ENCODE measurements at places on chromosomes 12 and 14.

GRCh38 chr14:61120576-61120975, 139.5 kb downstream of the SLC38A6 start:
- no peak for DNase-seq

- no peak for DNase-seq
These were observed 223.2 kb upstream of the FAR2 start for GRCh38 chr12:28925719-28926376.

DNA sequence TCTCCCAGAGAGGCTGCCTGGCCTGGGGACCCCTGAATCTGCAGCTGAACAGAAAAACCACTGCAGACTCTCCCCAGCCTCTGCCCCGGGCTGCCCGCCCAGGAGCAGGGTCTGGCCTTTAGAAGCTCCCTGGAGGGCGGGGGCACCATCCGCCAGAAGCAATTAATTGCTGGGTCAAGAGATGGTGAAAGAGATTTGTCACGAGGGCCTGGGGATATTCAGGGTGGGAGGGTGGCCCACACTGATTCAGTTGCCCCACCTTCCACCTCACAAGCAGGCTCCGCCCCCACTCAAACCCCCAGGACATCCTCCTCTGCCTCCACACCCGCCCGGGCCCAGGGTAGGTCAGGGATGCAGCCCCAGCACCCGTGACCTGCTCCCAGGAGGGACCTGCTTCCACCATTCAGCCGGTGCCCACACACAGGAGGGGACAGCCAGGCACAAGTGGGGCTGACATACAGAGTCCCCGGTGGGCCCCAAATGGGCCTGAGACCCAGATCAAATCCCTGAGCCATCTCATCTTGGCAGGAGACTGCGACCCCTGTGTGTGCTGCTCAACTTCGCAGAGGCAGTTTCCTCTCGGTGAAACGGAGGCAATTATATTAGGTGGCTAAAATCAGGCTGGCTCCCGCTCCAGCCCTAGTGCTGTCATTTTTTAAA, 23.0 kb downstream of the NCOR2 start:
- no peak for DNase-seq

DNA sequence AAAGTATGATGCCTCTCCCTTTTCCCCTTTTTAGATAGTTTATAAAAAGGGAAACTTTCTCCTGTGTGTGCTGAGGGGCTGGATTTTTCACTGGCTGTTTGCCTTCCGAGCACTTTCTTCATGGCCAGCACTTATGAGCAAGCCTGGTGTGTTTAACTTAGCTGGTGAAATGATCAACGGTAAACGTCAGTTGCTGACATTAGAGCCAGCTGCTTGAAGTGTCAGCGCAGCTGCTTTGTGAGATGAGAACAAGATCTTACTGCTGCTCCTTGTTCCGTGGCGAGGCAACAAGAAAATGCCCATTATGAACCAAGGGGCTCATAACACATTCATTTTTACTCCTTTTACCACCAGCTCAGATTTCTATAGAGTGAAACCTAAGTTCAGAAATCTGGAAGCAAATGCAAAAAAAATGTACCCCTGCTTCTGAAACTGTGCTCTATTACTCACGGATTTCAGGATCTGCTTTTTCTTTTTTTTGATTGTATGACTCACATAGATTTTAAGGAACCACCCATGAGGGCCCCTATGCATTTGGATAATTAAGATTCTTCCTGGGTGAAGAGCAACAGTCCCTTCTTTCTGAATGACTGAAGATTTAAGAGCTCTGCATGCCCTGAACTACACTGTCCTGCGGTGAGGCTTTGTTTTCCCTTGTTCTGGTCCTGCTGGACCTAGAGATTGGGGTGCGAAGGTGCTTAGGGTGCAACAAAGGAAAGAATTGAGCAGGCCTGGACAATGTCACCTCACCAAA, 74.3 kb upstream of the CPM start:
- peak; percentile 27 for DNase-seq

GRCh38 chr12:43805149-43805859, 813 bp downstream of the TWF1 start:
- no peak for DNase-seq

DNA sequence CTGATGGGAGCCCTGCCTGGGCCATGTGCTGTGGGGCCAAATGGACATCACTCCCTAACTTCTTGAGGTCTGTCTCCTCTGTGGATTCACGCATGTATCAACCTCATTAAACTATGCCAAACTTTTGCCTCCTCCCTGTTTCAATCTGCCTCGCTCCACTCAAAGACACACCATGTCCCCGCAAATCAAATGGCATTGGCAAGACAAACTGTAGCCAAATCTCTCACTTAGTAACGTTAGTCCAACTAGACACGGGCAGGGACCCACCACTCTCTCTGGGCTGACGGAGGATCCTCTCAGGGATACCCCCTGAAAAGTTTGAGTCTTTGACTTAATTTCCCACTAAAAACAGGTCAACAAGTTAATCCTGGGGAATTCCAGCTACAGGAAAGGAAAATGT, 8.0 kb downstream of the ZBTB39 start:
- no peak for DNase-seq

DNA sequence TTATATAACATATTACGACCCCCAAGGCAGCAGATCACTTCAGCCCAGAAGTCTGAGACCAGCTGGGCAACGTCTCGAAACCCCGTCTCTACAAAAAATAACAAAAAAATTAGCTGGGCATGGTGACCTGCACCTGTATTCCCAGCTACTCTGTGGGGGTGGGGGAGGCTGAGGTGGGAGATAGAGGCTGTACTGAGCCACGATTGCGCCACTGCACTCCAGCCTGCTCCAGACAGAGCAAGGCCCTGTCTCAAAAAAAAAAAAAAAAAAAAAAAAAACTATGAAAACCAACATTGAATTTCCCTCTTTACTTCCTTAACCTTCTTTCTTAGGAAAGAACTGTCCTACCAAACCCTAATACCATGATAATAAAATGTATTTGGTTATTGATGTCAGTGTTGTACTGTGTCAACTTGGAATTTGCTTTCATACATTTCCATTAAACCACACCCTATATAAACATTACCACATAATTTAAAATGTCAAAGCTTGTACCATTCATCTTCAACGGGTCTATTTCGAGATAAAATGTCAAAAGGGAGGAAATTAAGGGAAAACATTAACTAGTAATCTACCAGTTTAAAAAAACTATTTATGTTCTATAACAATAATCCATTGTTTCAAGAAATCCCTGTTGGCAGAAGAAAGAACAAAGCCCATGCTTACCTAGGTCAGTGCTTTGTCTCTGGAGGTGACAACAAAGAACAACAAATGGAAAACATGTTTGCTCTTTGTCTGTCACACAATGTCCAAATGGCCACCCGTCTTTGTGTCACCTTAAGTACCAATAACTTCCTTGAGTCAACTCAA, 17.4 kb downstream of the GALNT4 start:
- DNase-seq: no peak

DNA sequence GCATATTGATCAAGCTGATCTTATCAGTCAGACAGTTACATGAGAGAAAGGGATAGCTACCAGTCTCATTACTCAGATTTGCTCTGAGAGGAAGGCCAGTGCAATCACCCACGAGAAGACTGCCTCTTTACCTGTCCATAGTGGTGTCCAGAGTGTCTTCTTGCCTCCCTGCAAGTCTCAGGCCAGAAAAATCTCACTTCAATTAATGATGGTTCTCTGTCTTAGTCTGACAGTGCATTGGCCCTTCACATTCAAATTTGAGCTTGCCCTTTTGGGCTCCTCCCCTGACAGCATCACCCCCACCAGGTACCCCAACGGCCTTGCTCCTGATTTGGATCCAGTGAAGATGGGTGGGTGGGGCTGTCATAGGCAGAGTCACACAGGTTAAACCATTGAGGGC, at the start of gene AICDA:
Gene AICDA (minus strand): TSS at position 231 of the 400 bp plus-strand sequence. CDS start 92 bp downstream, at position 139.
- DNase-seq: no peak

DNA sequence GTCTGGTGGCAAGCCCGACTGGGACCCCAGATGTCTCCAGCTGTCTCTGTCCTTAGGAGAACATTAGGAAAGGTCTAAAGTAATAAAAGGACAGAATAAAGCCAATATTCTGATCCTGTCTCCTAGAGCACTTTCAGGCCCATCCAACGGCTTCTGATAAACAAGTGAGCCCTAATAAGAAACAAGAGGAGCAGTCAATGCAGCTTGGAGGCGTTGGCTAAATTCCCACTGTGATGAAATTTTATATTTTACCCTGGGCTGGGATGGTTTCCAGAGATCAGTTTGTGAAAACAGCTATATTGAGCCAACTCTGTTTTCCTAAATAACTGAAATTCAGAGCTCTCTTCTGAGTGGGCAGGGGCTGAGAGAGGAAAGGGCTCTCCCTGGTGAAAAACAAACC, 55.5 kb upstream of the SRRM4 start:
- no peak for DNase-seq

GRCh38 chr12:93883436-93884154, 206.4 kb downstream of the CRADD start:
- no peak for DNase-seq

DNA sequence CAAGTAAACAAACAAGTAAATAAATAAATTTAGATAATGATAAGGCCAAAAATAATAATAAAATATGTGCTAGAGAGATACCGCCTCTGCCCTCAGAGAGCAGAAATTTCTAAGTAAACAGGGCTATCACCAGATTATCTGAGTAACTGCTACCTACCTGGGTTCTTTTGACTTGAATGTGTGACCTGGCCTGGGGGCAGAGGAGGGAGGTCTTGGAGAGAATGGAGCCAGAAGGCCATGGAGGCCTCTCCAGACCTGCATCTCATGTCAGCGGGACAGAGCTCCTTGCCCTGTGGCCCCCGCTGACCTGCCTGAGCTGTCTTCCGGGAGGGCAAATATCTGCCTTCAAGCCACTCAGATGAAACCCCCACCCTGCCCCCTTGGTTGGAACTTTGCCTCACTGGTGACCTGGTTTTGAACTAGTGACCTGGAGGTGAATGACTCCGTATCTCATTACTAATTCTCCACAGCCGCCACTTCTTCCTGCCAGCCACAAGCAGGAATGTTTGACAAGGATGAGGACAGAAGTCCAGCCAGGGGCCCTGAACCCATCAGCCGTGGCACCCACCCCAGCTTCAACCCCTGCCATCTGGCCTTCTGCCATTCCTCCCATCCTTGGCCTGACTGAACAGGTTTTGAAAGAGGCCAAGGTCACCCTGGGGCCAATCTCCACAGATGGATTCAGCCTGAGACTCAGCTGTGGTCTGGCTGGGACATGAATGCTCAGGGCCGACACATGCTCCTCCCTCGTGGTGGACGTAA, 86.8 kb upstream of the PARP11 start:
- DNase-seq: no peak

DNA sequence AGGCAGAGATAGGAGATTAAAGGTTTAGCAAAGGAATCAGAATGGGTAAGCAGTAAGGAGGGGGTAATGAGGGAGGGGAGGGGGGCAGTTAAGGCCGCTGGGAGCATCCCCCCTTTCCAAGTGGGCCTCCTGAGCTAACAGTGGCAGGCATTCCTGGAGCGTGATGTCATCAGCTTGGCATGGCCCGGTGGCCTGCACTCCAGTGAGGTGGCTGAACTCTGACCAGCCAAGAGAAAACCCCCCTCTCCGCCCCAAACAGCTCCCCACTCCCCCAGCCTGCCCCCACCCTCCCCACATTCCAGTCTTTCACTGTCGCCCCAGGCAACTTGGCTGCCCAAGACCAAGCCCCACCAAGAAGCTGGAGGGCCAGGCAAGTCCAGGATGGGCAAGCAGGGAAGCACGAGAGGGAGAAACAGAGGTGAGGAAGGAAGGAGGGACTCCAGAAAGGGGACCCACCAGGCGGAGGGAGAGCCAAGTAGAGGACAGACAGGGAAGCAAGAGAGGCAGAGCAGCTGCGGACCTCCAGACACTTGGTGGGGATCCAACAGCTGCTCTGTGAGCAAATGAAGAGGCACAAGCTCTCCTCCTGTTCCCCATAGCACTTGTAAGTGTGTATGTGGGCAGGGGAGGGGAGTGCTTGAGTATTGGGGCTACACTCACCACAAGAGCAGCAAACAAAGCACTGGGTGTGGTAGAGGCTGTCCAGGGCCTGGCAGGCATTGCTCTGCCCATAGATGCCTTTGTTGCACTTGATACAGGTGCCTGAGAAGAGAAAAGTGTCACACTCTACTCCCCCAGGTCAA, 4.5 kb downstream of the AJUBA start:
- peak; percentile 93 for DNase-seq

- DNase-seq: no peak
These were observed 239.1 kb downstream of the VRK1 start for GRCh38 chr14:97036086-97036852.

DNA sequence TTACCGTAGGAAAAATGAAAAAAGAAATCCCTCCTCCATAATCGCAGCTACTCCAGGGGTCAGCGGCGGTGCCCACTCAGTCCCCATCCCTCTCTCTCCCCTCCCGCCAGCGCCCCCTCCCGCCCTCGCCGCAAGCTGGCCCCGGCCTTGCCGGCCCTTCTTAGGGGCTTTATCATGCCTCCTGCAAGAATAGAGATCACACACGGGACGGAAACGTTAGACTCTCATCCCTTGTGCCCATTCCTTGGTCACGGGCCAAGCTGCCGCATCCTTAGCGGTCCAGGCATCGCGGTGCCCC, 692 bp upstream of the COX14 start:
- DNase-seq: no peak

Measured in neuronal stem cell (in vitro differentiated cells).